ENCODE measurements at places on chromosomes 6 and 20.

DNA sequence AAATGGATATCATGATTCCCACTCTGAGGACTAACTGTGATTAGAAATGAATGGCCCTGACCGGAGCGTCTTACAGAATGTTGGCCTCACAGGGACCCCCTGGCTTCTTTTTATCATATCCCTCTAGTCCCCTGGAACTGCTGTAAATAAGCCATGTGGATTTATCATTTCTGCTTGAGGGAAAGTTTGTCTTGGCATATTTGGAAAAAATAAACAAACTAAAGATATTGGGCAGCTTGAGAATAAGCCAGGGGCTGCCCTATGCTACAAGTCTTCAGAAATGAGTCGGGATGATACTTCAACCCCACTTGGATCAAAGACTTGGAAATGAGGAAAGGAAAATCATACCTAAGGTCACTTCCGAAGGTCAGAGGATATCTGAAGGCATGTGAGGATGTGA, 179.1 kb downstream of the THBS2 start:
- no peak for DNase-seq
- no peaks in the 10 kb centered on the region for H3K4me1 ChIP-seq
- no peaks in the 10 kb centered on the region for H3K36me3 ChIP-seq
- no peak overlapping the region for H3K4me3 ChIP-seq

GRCh38 chr20:12053353-12053752, 135.7 kb downstream of the BTBD3 start:
- DNase-seq, result no peak
- H3K4me3 ChIP-seq, result no peak overlapping the region
- H3K27ac ChIP-seq, result no peak overlapping the region
- no peaks in the 10 kb centered on the region for H3K36me3 ChIP-seq
- H3K27me3 ChIP-seq, result no peaks in the 10 kb centered on the region

- H3K4me1 ChIP-seq, result no peaks in the 10 kb centered on the region
- no peaks in the 10 kb centered on the region for H3K36me3 ChIP-seq
- DNase-seq, result no peak
- H3K27me3 ChIP-seq, result peaks cover 15% of the 10 kb centered on the region
Observed at GRCh38 chr20:38272961-38273360, 12.4 kb upstream of the KIAA1755 start.

DNA sequence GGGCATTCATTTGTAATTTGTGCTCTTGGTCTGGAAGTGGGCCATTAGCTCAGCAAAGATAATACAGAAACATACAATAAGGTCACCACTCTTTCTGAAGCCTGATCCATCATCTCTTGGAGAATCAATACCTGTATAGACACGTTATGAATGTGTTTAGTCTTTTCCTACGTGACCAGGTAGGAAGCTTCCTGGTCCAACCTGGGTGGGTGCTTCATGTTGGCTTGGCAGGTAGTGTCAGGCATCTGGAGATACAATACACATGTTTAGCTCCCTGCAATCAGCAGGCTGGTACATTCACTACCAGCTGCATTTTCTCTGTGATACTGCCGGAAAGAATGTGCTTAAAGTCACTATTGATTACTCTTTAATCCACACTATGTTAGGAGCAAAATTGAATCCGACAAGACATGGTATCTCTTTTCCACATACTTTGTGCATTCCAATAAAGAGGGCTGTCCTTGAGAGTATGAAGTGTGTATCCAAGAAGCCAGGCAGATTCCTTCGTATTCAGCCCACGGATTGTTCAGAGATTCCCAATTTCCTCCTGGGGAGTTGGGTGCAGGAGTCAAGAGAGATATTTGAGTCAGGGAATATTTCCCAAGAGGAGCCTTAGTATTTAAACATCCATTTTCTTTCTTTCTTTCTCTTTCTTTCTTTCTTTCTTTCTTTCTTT, 49.9 kb upstream of the RANBP9 start:
- no peaks in the 10 kb centered on the region for H3K27me3 ChIP-seq
- DNase-seq, result no peak
- H3K36me3 ChIP-seq, result no peaks in the 10 kb centered on the region
- no peak overlapping the region for H3K27ac ChIP-seq
- H3K4me3 ChIP-seq, result no peak overlapping the region

GRCh38 chr6:70236343-70236742, 66.5 kb downstream of the COL9A1 start:
- H3K4me3 ChIP-seq, result no peak overlapping the region
- H3K27me3 ChIP-seq, result no peaks in the 10 kb centered on the region
- H3K36me3 ChIP-seq, result no peaks in the 10 kb centered on the region
- no peak for DNase-seq
- H3K4me1 ChIP-seq, result no peaks in the 10 kb centered on the region
- no peak overlapping the region for H3K27ac ChIP-seq

DNA sequence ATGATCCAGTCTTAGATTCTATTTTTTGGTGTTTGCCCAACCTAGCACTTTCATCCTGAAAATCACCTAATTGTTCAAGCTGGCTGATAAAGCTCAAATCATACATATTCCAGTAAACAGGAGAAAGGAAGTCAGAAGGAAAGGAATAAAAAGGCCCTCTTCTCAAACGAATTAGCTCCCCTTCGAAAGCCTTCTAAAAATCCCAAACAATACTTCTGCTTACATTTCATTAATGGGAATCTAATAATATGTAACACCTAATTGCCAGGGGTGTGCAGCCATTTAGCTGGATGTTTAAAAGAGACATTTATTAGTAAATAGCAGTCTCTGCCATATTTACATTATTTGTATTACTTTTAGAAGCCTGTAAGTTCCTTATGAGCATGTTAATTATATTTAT, 302.9 kb upstream of the TCF21 start:
- no peaks in the 10 kb centered on the region for H3K4me1 ChIP-seq
- H3K27ac ChIP-seq, result no peak overlapping the region
- H3K27me3 ChIP-seq, result no peaks in the 10 kb centered on the region
- H3K4me3 ChIP-seq, result no peak overlapping the region
- no peaks in the 10 kb centered on the region for H3K36me3 ChIP-seq

- no peak overlapping the region for H3K27ac ChIP-seq
- no peaks in the 10 kb centered on the region for H3K36me3 ChIP-seq
- no peaks in the 10 kb centered on the region for H3K27me3 ChIP-seq
- no peak for DNase-seq
Observed at GRCh38 chr20:49203746-49204145, 15.5 kb upstream of the DDX27 start.

DNA sequence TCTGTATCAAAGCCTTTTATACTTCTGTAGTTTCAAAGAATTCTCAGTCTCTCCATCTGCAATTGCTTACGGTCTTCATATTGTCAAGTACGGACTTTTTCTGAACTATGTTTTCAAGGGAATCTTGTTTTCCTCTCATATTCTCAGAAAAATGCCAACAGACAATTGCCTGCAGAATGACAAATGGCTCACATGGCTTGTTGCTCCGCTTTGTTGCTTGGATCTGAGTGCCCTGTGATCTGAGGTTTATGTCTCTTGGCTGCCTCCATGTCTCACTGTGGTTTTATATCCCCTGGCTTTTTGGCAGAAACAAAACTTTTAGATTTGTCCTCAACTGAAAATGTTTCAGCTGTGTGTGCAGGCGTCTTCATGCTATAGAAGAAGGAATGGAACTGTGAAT, 285.4 kb upstream of the CHD6 start:
- no peak overlapping the region for H3K4me3 ChIP-seq
- DNase-seq, result no peak
- no peak overlapping the region for H3K27ac ChIP-seq
